ENCODE measurements at places on chromosomes 11 and 22.
A peak's percentile ranks its signal among the peaks of the same experiment; 100 is the strongest.

GRCh38 chr11:105233285-105233684 lies 93.7 kb upstream of the CARD18 start:
- no peak for DNase-seq

GRCh38 chr11:64119700-64120099 lies 46.2 kb downstream of the MACROD1 start:
- no peak for DNase-seq

DNA sequence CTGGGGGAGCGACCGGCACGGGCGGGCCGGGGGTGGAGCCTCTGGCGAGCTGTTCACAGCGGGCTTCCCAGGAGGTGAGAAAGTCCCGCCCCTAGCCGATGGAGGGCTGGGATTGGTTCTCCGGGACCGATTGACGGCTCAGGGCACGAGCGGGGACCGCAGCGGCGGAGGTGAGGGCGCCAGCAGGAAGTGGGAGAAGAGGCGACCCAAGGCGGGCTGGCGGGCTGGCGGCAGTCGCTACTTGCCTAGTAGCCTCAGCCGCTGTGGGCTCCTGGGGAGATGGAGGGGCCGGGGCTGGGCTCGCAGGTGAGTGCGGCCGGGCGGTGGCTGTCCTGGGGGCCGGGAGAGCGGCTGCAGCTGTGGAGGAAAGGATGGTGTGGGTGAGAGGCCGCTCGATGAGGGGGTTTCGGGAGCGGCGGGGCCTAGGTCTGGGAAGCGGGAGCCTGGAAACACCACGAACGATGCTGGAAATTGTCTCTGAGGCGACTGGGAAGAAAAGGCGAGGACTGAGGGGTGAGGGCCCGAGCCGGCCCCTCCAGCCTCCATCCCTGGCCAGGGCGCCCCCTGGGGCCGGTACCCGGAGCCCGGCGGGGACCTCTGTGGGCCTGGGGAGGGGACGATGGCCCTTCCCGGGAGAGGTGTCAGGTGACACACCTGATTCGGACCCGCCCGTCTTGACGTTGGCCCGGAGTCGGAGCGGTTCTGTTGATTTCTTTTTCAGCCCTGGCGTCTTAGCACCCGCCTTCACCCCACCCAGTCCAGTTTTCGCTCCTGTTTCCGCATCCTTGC lies at the start of gene ZDHHC13:
Gene ZDHHC13 (plus strand): TSS at position 198 of the 789 bp plus-strand sequence. CDS start 82 bp downstream, at position 280.
- DNase-seq = peak; percentile 88

DNA sequence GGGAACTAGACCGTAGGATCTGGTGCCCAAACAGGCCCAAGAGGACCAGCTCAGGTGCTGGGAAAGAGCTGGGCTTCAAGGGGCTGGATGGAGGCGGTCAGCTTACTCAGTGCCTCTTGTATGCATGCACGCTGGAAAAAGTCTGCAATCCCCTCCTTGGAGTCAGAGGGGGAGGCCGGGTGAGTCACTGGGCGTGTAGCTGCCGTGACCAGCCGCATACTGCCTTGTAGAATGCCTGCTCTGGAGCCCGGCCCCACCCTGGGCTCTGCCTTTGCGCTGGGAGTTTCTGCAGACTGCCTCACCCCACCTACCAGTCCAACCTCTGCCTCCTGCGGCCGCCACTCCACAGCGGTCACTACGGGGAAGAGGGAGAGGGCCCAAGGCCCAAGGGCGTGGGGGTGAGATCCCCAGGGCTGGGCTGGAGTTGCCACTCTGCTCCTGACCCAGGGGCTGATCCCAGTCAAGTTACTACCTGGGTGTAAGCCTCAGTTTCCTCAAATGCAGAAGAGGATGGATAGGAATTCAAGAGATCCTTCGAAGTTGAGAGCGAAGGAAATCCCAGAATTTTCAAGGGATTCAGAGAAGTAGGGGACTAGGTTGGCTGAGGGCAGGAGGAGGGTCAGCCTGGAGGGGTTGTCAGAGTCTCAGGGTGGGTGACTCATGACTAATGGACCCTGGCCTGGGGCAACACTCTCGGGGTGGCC lies 4.2 kb downstream of the MRGPRF start:
- DNase-seq = no peak

DNA sequence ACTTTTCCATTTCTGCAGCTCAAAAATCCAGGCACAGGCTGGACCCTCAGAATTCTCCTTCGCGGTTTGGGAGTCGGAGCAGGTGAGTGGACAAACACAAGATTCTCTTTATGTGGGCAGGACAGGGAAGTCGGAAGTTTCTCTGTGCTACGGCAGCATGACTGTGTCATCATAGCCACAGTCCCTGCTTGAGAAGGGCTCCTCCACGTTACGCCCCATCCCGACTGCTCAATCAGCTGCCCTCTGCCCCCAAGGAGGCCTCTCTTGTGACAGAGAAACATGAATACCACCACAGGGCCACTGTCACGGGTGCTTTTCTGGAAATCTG lies 89.0 kb upstream of the SHISAL1 start:
- no peak for DNase-seq
